ENCODE measurements at places on chromosomes 11 and 22. TPM values are rescaled to one million over a fixed set of nuclear protein-coding genes. Genes with fewer than 3 reads are reported as not detected.
A peak's percentile ranks its signal among the peaks of the same experiment; 100 is the strongest.

Gene POLA2
- 8.4 TPM for total RNA-seq

Gene FGF4
- total RNA-seq = not detected

Gene CEP126
- 0.04 TPM for total RNA-seq

Gene CNTF
- 0.58 TPM for total RNA-seq

Gene C22orf31
- total RNA-seq = not detected

Gene SLC25A22
- total RNA-seq = 20.6 TPM

Gene SEPTIN5
- 3.7 TPM for total RNA-seq

Gene CASP12
- total RNA-seq = not detected

Gene DEFB131B
- total RNA-seq = not detected

Gene TMPRSS5
- total RNA-seq = 0.12 TPM

DNA sequence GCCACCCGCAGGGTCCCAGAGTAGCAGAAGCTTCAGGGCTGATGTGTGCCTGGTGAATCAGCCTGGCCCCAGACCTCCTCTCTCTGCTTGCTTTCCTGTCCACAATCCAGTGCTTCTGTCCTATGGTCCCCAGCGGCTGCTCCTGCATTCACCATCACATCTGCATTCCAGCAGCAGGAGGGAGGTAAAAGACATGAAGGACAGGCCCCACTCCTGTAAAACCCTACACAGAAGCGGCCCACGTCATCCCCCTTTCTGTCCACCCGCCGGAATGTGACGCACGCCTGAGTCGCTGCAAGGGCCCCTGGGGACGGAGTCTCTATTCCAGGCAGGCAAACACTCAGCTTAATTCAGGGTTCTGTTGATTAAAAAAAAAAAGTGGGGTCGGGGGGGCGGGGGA lies 58.3 kb downstream of the CDKN1C start:
- DNase-seq = no peak

- peak; percentile 23 for DNase-seq
Observed at GRCh38 chr11:8070417-8071115, 10.4 kb upstream of the TUB start.

GRCh38 chr11:93529707-93530467 lies 13.3 kb downstream of the SMCO4 start:
- no peak for DNase-seq

DNA sequence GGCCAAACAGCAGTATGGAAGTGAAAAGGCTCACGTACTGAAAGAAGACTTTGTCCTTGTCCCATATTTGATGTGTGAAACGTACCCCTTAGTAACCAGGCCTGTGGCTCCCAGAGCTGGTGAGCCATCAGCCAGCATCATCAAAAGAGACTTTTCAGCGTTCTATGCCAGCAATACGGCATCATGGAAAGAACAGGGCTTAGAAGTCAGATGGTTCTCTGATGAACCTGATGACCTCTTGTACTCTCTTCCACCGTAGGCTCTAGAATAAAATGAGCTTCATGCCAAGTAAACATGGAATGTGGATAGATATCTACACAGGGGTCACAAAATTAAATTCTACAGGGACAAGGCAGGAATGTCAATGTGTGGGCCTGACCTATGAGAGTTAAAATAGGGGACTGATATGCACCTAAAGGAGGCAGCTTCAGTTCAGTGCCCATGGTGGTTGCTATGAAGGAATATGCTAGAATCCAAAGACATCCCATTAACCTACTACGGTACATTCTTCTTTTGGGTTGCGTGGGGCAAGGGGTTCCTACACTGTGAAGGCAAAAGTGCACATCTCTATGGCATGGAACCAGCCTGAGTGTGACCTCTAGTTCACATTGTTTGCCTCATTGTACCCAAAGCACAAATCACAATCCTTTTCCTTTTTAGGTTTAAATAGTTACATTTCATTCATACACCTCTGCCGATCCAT lies 130.6 kb downstream of the ETS1 start:
- DNase-seq = no peak

DNA sequence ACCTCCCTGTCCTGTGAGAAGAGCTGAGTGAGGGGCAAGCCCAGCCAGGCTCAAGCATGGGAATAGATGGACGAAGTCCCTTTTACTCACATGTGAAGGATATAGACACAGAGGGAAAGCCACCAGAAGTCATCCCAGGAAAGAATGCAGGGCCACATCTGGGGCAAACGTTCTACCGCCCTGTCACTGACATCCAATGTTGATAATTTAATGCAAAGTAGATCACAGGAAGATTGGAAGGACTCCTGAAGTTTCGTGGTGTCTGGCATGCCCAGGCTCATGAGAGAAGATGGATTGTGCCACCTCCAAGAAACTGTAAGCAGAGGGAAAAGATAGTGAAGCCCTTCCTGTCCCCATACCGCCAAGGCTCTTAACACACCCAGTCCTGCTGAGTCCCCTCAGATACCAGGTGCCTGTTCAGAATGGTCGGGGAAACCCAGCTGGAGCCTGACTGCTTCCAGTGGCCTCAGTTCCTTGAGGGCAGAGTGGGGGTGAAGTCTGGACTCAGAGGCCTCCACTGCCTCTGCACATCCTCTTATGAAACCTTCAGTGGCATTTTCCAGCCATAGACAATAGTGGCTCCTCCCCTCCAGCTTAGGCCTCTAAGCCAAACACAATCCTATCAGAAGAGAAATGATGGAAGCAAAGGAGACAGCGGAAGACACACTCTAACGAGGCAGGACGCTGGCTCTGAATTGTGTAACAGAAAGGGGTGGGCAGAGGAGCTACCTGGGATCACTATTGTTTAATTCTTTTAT lies 7.5 kb upstream of the STK33 start:
- no peak for DNase-seq

- DNase-seq = no peak
Observed at GRCh38 chr11:125410091-125410490, 86.0 kb downstream of the FEZ1 start.

- DNase-seq = peak; percentile 26
Observed at GRCh38 chr22:44585559-44586350, 87.7 kb upstream of the RTL6 start.

DNA sequence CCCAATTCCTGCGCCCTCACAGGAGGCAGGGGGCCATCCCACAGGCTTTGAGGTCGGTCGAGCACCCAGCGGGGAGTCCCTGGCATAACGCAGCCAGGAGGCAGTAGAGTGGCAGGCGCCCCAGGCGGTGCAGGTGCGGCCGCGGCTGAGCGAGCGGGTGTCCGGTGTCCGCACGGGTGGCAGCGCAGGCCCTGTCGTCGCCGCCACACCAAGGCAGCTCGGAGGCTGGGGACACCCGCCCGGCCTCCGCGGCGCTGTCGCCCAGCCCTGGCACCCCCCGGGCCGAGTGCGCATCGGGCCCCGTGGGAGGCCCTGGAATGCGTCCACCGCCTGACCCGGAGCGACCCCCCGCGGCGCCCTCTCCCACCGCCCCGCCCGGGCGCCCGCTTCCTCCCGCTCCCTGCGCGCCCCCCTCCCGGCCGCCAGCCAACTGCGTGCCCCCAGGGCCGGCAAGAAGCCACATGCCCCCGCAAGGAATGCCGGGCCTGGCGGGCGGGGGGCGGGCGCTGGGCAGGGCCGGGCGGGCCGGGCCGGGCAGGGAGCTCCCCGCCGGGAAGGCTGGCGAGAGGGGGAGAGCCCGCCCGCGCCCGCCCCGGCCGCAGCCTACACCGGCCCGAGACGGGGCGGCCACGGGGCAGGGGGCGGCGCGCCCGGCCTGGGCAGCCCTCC lies 33.9 kb downstream of the PRDM11 start:
- no peak for DNase-seq

DNA sequence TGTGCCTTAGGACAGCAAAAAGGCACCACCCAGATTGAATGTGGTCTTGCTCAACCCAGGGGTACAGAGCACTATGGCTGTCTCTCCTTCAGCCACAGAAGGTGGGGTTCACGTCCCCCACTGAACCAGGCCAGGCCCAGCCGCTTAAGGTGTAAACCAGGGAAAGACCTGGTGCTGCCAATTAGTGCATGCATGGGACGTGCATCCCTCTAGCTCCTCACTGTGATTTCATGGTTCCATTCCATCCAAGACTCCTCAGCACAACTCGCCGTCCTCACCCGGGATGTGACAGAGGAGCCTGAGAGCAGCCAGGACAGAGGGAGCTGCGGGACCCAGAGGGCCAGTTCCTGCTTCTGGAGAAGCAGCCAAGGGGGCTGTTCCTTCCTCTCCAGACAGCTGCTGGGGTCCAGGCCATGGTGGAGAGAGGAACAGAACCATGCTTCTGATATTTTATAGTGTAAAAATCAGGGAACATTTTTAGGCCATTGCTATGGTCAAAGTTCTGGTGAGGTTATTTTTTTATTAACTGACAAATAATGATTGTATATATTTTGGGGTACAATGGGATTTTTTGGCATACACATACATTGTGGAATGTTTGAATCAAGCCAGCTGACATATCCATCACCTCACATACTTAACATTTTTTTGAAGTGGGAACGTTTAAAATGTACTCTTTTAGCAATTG lies 492.2 kb upstream of the B3GAT1 start:
- no peak for DNase-seq

- DNase-seq = no peak
Observed at GRCh38 chr11:106724293-106724892, 293.9 kb downstream of the GUCY1A2 start.

- DNase-seq = peak; percentile 64
Observed at GRCh38 chr22:19826619-19826950, 28.1 kb downstream of the GNB1L start.

- no peak for DNase-seq
Observed at GRCh38 chr22:36036167-36036624, 7.6 kb upstream of the RBFOX2 start.

GRCh38 chr11:7982582-7983119 lies 4.5 kb upstream of the EIF3F start:
- no peak for DNase-seq

- no peak for DNase-seq
Observed at GRCh38 chr11:2262301-2263070, 7.9 kb downstream of the ASCL2 start.

- no peak for DNase-seq
Observed at GRCh38 chr11:70319396-70320076, 49.0 kb downstream of the PPFIA1 start.

GRCh38 chr11:34860034-34860433 lies 56.1 kb downstream of the APIP start:
- no peak for DNase-seq

DNA sequence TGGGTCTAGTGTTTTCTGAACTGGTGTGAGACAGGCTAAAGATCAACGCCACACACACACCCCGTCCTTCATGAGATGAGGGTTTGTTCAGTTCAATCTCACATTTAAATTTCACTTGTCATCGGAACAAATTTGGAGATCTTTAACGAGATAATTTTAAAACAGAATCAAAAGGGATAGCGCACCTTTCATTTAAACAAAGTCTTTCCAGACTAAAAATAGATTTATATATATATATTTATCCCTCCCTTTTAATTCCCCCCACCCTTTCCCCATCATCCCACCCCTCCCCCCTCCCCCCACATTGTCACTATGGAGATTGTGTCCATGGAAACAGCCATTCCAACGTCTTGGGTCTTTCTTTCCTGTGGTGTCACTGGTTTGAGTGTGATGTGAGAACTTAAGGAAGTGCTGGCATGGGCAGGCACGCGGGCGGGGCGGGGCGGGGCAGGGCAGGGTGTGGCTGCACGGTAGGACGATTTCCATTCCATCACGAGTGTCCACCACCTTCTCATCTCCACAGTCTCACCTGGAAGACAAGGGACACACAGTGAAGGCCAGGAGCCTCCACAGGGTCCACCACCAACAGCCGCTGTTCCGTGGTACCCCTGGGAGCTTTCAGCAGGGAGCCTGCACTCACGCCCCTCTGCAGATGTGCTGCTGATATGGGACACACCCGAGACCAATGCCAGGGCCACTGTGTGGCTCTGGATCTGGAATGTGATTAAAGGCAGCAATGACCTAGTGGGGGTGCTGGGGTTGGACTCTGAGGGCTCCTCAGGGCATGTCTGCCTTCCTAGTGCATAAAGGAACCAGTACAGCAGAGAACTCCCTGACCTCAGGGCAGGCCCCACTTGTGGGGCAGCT lies 30.5 kb upstream of the CYP2D6 start:
- no peak for DNase-seq

GRCh38 chr11:112563808-112564207 lies 303.1 kb upstream of the PLET1 start:
- no peak for DNase-seq

DNA sequence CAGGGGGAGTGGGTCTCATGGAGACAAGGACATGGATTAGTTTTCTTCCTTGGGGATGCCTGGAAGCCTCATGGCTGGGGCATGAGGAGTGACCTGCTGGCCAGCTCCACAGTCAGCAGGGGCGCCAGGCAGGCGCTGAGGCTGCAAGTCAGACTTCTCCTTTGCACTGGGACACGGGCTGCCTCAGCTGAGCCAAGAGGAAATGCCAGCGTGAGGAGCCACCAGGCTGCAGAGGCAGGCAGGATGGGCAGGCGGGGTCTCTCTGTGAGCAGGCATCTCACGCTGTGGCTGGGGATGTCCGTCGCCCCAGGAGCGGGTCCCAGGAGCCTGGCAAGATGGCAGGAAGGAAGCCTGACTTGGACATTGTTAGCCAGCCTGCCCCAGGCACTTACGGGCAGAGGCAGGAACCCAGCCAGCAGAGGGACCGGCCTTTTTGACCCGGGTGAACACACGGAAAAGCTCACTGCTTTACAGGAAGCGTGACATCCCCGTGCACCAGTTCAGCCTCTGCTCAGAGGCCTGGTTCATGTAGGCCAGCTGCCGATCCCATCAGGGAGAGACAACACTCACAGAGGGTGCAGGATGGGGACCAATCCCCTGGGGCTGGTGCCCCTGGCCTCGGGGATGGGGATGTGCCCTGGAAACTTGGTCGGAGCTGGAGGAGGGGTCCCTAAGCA lies 10.2 kb downstream of the GNB1L start:
- DNase-seq = peak; percentile 75

DNA sequence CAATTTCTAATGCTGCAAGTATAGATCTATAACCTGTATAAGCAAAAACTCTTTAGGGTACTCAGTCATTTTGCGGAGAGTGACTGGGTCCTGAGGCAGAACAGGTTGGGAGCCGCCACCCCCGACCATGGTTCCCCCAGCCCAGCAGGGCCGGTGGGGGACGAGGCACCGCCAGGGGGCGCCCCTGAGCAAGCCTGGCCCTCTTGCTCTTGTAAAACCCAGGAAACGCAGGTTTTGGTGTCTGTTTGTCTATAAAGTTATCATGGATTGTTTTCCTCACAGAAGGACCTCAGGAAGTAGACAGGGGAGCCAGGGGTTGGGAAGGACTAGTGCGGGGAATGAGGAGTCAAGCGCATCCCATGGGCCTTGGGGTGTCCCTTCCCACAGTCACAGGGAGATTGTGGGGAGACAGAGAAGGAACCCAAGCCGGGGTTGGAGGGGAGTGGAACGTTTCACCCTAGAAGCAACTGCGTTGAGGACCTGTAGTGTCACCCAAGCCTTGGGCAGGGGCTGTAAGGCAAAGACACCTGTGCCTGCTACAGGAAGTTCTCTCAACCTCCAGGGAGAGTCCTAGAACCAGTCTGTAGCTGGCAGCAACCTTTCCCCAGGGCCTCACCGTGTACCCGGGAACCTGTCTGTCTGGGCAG lies 26.4 kb downstream of the KCTD17 start:
- DNase-seq = peak; percentile 71

GRCh38 chr11:71402878-71403277 lies 45.3 kb downstream of the DHCR7 start:
- no peak for DNase-seq

- DNase-seq = peak; percentile 60
Observed at GRCh38 chr22:17369439-17370025, at the start of gene CECR2. TSS of gene CECR2 (plus strand) at chr22:17369460. CDS start at chr22:17369784, 324 bp downstream.

GRCh38 chr22:42799461-42800405 lies 57.3 kb downstream of the ARFGAP3 start:
- DNase-seq = no peak

GRCh38 chr11:1876361-1877063 lies 15.2 kb downstream of the PRR33 start:
- DNase-seq = peak; percentile 56

- DNase-seq = no peak
Observed at GRCh38 chr11:221998-222789, 13.9 kb downstream of the SIRT3 start.

- DNase-seq = no peak
Observed at GRCh38 chr22:48181263-48181955, 1419.0 kb downstream of the TBC1D22A start.
